ENCODE measurements at places on chromosomes 13 and 19.

DNA sequence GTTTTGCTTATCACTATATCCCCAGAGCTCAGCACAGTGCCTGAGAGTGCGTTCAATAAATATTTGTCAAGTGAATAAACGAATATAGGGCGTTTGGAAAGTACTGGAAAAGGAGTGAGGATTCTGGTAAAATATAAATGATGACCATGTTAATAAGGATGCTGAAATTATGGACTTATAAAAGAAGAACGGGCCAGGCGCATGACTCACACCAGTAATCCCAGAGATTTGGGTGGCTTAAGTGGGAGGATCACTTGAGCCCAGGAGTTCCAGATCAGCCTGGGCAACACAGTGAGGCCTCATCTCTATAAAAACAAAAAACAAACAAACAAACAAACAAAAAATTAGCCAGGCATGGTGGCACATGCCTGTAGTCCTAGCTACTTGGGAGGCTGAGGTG lies 198.1 kb downstream of the VWA8 start:
- no peak for DNase-seq

DNA sequence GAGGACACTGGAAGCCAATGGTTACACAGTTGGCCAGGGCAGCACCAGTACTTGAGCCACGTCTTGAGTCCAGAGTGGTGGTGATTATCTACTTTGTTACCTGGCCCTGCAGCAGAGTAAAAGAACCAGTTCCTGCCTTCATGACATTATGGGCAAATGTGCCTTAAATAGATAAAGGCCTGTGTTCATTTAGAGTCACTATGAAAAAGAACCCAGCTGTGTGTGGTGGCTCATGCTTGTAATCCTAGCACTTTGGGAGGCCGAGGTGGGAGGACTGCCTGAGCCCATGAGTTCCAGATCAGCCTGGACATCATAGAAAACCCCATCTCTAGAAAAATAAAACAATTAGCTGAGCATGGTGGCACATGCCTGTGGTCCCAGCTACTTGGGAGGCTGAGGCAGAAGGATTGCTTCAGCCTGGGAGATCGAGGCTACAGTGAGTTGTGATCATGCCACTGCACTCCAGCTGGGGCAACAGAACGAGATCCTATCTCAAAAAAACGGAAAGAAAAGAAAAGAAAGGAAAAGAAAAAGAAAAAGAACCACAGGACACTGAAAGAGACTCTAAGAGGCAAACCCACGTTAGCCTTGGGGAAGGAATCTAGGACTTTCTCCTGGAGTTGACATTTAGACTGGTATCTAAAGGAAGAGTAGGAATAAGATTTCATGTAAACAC lies 3.4 kb upstream of the IRF2BP1 start:
- DNase-seq, result no peak

DNA sequence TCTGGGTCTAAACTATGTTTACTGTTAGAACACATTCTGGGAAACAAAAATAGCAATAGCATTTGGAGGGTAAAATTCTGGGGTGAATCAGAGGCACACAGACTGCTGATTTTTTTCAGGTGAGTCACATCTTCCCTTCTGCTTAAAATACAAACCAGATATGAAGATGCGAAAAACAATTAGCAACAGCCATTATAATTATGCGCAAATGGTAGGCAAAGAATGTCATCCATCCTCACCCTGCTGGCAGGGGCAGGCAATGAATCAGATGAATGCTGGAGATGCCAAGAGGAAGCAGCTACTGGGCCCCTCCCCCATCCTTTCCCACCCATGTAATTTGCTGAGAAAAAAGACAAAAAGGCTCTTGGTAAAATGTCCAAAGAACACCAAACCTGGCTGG lies 282.9 kb downstream of the KLF5 start:
- DNase-seq, result no peak

- no peak for DNase-seq
These were observed 20.9 kb downstream of the LIG4 start for GRCh38 chr13:108194435-108194936.

DNA sequence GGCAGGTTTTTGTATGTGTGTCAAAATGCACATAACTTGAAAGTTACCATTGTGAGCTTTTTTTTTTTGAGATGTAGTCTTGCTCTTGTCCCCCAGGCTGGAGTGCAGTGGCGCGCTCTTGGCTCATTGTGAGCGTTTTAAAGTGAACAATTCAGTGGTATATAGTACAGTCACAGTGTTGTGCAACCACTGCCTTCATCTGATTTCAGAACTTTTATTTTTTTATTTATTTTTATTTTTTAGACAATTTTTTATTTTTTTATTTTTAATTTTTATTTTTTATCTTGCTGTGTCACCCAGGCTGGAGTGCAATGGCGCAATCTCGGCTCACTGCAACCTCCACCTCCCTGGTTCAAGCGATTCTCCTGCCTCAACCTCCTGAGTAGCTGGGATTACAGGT lies 15.0 kb downstream of the SLC25A42 start:
- no peak for DNase-seq

GRCh38 chr19:48608798-48609263 lies 2.3 kb downstream of the SPACA4 start:
- peak; percentile 61 for DNase-seq

- DNase-seq, result no peak
These were observed 48.6 kb upstream of the WASF3 start for GRCh38 chr13:26508885-26509284.

GRCh38 chr19:5403968-5404640 lies 51.1 kb upstream of the ZNRF4 start:
- peak; percentile 85 for DNase-seq

DNA sequence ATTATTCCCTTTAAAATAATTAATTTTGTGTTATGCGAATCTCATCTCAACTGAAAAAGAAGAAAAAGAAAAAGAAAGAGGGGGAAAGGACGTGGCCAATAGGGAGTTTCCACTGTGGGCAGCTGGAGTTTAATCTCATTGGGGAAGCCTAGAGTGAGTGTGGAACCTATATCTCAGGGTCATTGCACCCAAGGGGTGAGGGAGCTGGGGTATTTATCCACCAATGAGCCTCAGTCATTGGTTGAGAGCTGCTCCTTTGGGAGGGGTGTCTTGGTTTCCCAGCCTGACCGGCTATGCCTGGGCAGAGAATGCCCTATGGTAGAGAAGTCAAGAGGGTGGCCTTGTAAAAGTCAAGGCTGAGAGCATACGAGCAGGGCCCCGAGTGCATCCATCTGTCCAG lies 16.5 kb downstream of the CYP4F22 start:
- DNase-seq, result no peak

DNA sequence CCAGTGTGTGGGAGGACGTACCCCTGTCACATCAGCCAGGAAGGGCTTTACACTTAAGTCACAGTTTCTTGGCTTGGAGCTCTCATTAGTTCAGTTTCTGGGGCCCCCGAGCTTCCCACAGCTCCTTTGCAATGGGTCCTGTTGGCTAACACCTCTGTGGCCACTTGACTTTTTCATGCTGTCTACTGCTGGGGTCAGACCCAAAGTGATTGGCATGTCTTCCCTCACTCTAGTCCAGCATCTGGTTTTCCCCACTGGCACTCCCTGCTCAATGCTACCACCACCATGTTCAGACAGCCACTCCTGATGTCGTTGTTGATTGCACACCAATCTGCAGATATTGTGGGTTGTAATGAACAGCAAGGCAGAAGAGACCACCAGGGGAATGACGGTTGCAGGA lies 379.0 kb downstream of the FOXO1 start:
- no peak for DNase-seq

GRCh38 chr19:2060884-2061494 lies 9.9 kb upstream of the MKNK2 start:
- DNase-seq, result no peak

GRCh38 chr13:53783471-53783870 lies 754.9 kb downstream of the OLFM4 start:
- no peak for DNase-seq

GRCh38 chr13:24618011-24618955 lies 61.9 kb upstream of the ATP12A start:
- DNase-seq, result no peak

DNA sequence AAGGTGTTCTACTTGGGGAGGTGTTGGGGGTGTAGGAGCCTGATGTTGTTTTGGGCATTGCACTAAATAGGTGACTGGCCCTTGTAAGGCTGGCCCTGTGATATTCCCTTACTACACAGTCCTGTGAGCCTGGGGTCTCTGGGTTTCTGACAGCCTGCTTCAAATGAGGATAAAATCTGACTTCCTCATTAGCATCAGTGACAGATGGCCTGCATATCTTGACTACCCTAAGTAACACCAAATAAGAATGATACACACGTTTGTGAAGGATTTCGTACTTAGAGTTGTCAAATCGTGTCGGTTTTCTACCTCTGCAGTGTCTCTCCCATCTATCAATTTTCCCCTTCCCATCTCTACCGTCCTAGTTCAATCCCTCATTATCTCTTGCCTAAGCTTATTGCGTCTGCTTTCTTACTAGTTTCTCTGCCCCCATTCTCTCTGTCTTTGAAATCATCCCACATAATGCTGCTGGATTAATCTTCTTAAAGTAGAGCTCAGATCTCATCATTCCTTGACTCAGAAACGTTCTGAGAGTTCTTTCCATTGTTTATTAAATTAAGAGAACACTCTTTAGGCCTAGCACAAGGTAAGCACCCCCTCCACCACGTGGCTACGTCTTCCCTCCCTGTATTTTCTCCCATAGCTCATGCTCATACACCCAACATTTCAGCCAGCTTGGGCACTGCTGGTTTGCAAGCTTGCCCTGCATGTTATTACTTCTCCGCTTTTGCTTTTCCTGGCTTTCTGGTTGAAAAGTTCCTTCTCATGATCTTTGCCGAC lies 26.2 kb upstream of the CNMD start:
- DNase-seq, result no peak
